Fibroblast of lung (primary cell): ENCODE measurements at places on chromosomes 2 and 18. TPM values are rescaled to one million over a fixed set of nuclear protein-coding genes. Genes with fewer than 3 reads are reported as not detected.
A peak's percentile ranks its signal among the peaks of the same experiment; 100 is the strongest.

GRCh38 chr18:12839526-12840196 lies 44.4 kb downstream of the PTPN2 start:
- DNase-seq: no peak

GRCh38 chr2:201858281-201859184 lies 52.2 kb downstream of the CDK15 start:
- peak; percentile 94 for DNase-seq

DNA sequence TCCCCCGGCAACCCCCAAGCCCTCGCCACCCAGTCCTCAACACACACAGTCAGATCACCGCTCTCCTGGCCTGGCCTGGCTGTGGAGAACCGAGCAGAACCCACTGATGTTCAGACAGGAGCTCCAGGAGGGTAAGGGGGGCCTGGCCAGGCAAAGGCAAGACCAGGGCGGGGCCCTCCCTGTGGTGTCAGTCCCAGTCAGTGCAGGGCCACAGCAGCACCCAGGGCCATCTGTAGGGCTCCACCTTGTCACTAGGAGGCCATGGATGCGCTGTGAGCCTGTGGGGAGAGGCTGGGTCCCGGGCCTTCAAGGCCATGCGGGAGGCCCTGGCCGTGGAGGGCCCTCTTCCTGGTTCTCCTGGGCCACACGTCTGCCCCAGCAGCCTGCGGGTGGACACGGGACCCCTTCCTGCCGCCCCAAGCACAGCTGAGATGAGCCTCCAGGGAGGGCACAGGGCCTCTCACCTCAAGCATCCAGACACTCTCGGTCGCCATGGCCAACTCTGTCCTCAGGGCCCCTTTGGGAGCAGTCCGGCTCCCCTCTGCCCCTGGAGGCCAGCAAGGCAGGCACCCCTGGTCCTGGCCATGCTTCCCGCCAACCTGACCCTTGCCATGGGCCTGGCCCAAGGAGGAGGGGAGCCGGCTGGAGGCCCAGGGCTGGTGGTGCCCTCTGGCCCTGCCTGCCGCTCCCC lies 2.0 kb downstream of the ANO7 start:
- DNase-seq: no peak

DNA sequence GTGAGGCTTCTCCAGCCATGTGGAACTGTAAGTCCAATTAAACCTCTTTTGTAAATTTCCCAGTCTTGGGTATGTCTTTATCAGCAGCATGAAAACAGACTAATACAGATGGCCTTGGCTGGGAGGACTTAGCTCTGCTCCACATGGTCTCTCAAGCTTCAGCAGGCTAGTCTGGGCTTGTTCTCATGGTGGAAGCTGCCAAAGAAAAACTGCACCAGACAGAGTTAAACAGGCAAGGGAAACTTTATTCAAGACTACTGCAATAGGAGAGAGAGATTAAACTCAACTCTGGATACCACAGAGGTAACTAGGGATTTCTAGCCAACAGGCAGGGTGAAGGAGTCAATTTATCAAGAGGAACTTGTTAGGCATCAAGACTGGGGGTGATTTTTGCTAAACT lies 142.1 kb downstream of the CABLES1 start:
- DNase-seq: no peak

DNA sequence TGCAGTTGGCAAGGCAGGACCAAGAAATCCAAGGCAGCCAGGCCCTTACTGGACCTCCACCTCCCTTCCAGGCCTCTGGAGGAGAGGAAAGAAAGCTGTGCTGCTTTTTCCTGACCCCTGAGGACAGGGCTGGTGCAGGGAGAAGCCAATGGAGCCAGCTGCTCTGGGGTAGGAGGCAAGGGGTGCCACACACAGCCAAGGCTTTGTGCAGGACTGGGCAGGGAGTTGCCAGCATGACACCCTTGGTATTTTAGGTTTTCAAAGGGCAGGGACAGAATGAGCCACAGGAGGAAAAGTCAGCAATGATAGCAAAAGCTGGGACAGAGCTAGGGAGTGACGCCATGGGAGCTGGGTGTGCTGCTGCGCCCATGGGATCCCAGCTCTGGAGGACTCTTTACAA lies 22.9 kb downstream of the CCT7 start:
- no peak for DNase-seq

DNA sequence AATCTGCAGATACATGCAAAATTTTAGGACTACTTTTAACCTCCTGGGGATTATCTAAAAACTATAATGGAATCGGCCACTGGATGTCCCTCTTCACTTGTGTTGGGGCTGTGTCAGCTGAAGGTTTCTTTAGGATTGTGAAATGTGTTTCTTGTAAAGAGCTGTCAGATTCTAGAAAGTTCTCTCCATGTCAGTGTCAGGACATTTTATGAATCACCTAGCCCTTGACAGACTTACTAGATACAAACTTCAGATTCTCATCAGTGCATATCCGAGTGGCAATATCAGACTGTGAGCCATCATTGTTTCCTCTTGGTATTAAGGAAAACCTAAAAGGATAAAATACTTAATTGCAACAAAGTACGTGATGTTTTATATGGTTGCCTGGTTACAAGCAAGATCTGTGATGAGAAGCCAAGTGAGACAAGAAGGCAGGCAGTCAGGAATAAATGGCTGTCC lies 107.3 kb downstream of the CPS1 start:
- peak; percentile 22 for DNase-seq

DNA sequence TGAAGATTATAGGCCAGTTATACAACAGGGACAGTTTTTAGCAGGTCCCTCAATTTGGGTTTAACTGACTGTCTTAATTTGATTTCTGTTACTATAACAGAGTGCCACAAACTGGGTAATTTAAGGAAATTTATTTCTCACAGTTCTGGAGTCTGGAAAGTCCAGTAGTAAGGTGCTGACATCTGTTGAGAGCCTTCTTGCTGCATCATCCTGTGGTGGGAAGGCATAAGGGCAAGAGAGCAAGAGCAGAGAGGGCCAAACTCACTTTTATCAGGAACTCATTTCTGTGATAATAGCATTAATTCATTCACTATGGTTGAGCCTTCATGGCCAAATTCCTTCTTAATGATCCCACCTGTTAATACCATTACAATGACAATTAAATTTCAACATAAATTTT lies 36.5 kb downstream of the DIS3L2 start:
- DNase-seq: no peak

DNA sequence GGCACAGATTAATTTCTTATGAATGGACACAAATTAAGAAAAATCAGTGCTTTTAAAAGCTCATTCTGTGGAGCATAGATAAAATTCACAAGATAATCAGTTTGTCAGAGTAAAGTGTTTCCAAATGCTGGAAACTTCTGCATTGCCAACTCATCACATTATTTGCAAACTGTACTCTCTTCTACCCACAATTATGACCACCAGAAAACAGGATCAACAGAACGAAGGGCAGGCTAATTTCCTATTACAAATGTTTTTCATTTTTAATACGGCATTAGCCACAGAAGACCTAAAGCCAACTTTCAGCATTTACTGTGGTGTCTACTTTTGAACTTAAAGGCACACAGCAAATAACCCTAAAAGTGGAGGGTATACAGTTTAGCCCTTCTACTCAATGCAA lies 6.0 kb downstream of the IRS1 start:
- DNase-seq: no peak

The SOWAHC gene
- total RNA-seq: 7.1 and 10.3 TPM in 2 replicates

The TUBA4B gene
- total RNA-seq: not detected in 2 replicates
